ENCODE measurements at places on chromosomes 13 and 19. TPM values are rescaled to one million over a fixed set of nuclear protein-coding genes. Genes with fewer than 3 reads are reported as not detected.

DNA sequence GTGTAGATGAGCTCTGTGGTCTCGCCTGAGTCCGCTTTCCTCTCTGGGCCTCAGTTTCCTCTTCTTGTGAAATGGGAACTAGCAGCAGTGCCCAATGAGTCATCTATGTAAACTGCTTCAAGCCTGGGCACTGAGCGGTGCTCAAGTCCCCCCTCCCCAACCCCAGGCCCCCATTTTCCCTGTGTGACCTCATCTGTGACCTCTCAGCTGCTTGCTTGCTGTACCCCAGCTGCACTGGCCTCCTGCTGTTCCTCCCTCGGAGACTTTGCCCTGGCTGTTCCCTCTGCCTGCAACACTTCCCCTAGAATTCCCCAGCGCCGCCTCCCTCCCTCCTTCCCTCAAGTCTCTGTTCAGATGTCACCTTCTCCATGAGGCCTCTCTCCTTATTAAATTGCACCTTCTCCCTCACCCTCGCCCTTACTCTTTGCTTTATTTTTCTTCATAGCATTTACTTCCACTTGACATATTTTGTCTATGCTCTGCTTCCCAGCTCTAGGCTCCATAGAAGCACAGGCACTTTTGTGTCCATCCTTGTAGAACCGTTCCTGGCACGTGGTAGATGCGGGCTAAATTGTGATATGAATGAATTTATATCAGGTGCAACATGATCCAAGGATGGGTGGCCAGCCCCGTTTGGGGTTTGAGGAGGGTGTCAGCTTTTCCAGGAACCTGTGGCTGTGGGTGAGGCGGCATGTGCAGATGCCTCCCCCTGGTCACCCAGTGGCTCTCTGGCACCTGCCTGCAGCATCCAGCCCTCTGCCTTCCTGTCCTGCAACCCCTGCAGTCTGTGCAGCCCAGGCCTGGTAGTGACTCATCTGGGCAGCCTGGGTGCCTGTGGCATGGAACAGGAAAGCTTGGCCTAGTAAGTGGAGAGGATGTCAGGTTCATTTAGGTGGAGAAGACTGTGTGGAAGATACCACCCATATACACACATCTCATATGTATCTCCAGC, 26.3 kb downstream of the SIPA1L3 start:
- H3K36me3 ChIP-seq = no peaks in the 10 kb centered on the region
- DNase-seq = no peak
- peaks cover 7% of the 10 kb centered on the region for H3K27me3 ChIP-seq
- H3K27ac ChIP-seq = no peak overlapping the region
- no peak overlapping the region for H3K4me3 ChIP-seq

DNA sequence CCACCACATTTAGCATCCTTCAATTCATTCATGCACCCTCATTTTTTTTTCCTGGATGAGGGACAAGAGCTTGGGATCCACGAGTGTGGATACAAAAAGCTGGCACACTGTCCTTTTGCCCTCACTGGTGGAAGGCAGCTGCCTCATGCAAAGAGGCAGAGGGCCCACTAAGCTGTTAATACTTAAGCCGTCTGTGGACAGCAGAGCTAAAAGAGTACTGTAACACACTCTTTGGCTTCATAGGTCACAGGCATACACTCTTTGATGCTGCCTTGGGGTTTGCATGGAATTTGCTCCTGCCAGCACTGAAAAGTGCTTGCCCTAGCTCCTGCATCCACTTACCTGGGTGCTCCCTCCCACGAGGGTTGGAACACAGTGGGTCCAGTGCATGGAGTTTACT, 978.4 kb upstream of the SPRY2 start:
- no peaks in the 10 kb centered on the region for H3K27me3 ChIP-seq
- no peaks in the 10 kb centered on the region for H3K4me1 ChIP-seq
- no peaks in the 10 kb centered on the region for H3K36me3 ChIP-seq
- no peak overlapping the region for H3K27ac ChIP-seq
- no peak overlapping the region for H3K4me3 ChIP-seq

The IRS2 gene
- total RNA-seq = 4.6 TPM

The PDX1 gene
- not detected for total RNA-seq

The FUT1 gene
- total RNA-seq = 19.6 TPM
